ENCODE measurements at places on chromosomes 6 and 20.
A peak's percentile ranks its signal among the peaks of the same experiment; 100 is the strongest.

DNA sequence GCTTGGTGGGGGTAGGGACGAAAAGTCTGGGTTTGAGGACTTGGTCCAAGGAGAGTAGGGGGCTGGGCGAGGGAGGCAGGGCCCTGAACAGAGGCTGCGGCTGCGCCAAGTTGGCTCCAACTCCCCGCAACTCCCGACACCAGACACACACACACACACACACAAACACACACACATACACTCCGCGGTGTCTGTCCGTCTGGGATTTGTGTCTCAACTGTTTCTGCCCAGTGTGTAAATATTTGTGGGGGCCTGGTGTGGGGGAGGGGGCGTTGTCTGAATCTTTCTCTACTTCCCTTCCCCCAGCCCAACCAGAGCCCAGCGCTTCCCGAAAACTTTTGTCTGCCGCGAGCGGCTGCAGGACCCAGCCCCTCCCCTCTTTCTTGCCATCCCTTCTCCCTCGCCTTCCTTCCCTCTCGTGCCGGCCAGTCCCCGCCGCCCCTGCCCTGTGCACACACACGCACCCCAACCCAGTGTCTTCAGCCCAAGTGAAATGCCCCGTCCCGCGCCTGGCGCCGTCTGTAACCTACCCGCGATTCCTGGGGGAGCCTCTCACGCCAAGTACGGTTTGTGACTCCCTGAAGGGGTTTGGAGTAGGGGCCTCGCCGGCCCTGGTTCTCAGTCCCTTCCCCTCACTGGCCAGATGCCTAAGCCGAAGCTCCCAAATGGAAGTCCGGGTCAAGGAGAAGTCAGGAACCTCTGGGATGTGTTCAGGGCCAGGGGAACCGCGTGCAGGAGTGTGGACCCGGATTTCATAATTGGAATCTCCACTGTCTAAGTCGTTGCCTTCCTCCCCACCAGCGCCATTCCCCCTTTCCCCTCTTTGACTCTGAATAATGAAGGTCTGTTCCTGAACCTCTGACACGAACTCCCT, 904 bp downstream of the MDFI start:
- DNase-seq = no peak

DNA sequence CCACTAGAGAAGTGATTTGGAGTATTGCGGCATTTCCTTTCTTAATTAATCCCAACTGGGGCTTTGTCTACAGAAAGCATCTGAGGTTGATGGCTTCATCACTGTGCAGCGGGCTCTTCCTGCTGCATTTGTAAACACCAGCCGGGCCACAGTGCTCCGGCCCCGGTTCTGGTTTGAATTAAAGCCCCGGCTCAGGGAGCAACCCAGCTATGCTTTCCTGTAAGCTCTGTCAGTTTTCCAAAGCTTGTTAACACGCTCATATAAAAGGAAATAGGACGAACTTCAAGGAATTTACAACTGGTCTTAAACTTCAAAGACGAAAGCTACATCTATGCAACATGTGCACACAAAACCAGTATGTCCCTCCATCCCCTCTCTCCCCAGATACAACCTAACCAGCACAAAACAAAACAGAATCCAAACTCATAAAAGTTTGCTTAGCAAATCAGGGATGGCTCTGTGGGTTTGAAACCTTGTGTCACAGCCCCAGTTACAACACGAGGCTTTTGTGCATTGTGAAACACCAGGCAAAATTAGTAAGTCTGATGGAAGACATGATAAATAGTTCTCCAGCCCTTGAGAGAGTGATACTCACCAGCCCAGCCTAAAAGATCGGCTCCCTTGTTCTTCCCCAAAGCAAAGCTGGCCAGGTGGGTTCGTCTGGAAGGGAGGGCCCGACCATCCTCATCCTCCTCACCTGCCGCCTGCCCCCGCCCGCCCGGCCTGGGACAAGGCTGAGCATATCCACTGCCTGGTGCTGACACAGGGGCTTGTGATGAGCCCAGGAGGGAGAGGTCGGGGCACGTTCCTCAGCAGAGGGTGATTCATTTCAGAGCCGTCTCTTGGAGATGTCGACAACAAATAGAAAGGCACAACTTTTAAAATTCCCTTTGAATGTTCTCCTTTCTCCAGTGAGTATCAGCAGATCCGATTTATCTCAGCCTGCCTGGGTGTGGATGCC, 197.9 kb downstream of the TFAP2C start:
- DNase-seq = peak; percentile 97

GRCh38 chr20:43194137-43194536, 4.4 kb upstream of the PTPRT start:
- DNase-seq = no peak

- no peak for DNase-seq
Measured at GRCh38 chr6:423799-424345, 32.3 kb downstream of the IRF4 start.

GRCh38 chr20:47481330-47482216, 20.1 kb upstream of the NCOA3 start:
- no peak for DNase-seq

DNA sequence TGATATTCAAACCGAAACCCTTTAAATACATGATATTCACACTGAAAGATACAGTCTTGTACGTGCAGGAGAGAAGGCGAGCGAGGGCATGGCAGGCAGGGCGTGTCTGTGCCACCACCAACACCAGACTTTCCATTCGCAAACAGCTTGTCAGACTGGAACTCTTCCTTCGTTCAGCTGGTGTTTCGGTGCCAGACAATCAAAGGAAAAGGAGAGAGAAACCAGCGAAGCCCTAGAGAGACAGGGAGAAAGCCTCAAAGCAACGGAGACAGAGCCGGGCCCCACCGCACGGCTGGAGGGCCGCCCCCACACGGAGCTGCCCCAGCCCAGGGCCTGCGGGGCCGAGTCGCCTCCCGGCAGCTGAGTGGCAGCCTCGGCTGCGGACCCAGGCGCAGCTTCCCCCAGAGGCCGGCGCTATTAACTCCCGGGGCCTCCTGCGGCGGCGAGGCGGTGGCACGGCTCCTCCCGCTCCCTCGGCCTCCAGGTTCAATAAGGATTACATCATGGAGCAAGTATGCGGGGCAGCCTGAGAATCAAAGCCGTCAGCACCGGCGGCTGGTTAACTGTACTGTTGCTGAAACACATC, 32.1 kb upstream of the NR2E1 start:
- DNase-seq = peak; percentile 68

DNA sequence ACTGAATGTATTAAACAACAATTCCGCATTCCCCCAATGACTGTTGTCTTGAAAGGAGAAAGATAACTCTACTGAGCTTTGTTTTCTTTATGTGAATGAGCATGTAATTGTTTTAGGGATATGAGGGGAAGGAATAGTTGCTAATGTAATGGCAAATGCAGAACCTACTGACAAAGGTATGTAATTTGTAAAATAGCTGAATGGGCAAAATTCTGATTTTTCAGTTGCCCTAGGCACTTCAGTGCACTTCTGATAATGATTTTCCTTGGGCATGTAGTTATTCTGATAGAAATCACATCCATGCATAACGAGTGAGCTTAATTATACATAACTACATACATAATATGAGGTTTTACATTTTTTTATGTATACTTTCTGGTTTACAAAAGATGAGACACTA, 53.4 kb upstream of the FOXO3 start:
- DNase-seq = no peak

GRCh38 chr6:3310703-3311102, 52.0 kb downstream of the PSMG4 start:
- no peak for DNase-seq

DNA sequence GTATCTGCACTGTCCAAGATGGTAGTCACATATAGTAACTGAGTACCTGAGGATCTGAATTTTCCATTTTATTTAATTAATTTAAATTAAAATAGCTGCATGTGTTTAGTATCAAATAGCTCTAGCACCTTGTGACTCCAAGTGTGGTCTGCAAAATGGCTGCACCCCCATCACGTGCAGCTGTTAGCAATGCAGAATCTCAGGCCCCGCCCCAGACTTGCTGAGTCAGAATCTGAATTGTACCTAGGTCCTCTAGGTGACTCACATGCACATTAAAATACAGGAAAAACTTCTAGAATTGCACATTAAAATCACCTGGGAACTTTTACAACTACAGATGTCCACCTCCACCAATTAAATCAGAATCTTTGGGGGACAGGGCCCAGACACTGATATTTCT, 19.2 kb upstream of the FAM83C start:
- no peak for DNase-seq

DNA sequence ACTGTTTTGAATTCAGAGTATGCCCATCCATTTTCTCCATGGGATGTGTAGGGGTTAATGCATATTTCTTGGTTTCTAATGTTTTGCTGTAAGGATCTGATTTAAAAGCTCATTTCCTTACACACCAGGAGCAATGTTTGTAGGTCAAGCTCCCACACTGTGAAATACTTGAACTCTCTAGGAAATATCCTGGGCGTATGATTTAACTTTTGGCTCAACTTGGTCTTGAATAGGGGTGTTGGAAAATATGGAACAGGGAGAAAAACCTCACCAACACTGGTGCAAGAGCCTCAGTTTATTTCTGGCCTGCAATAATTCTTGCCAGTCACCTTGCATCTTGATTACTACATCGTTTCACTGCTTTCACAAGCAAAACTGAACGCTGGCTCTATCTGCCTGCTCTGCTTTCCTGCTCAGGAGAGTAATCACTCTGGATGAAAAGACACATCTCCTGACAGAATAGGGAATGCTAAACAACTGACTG, 25.1 kb upstream of the RFPL4B start:
- DNase-seq = no peak

Measured in AG10803 (cell line).